ENCODE measurements at places on chromosomes 1 and 21.

- DNase-seq, result no peak
These were observed 39.5 kb downstream of the ADSS2 start for GRCh38 chr1:244412176-244412575.

GRCh38 chr1:223622132-223622842, 43.2 kb downstream of the CAPN8 start:
- DNase-seq, result no peak

DNA sequence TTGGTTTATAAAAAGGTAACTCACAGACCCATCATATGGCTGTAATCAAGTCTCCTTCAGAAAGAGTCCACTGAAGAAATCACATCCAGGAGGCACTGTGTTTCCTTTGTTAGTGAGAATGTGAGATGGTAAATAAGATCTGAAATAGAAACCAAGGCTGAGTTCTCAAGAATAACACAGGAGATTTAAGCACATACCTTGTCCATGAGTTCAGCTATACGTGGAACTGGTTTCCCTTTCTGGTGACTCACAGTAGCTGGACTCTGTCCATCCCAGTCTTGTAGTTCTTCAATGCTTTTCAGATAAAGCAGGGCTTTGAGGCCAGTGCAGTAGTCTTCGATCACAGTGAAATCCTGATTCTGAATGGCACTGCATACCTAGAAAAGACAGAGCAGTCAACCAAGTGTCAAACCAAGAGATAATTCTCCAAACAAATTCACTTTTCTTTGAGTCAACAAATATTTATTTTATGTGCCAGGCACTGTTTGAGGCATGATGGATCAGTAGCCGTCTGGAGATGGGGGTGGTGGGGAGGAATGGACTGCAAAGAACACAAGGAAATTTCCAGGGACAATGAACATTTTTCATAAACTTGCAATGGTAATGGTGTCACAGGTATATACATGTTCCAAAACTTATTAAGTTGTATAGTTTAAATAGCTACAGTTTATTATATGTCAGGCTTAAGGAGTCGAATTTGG, 471.4 kb downstream of the PTBP2 start:
- DNase-seq, result no peak

GRCh38 chr1:234533034-234533891, 54.3 kb upstream of the TARBP1 start:
- DNase-seq, result no peak

- DNase-seq, result no peak
These were observed 33.3 kb downstream of the FBXO2 start for GRCh38 chr1:11620924-11621323.

- no peak for DNase-seq
These were observed 1.2 kb downstream of the DMBX1 start for GRCh38 chr1:46490656-46491442.

- DNase-seq, result peak; percentile 76
These were observed 46.6 kb downstream of the VPS26C start for GRCh38 chr21:37220433-37220980.
